CD4-positive, alpha-beta T cell treated with Interleukin-2 at 100 ng/mL for 4 hours (primary cell): ENCODE measurements at places on chromosomes 1 and 21.

GRCh38 chr1:59903141-59903754 lies 23.3 kb downstream of the CYP2J2 start:
- DNase-seq, result no peak

DNA sequence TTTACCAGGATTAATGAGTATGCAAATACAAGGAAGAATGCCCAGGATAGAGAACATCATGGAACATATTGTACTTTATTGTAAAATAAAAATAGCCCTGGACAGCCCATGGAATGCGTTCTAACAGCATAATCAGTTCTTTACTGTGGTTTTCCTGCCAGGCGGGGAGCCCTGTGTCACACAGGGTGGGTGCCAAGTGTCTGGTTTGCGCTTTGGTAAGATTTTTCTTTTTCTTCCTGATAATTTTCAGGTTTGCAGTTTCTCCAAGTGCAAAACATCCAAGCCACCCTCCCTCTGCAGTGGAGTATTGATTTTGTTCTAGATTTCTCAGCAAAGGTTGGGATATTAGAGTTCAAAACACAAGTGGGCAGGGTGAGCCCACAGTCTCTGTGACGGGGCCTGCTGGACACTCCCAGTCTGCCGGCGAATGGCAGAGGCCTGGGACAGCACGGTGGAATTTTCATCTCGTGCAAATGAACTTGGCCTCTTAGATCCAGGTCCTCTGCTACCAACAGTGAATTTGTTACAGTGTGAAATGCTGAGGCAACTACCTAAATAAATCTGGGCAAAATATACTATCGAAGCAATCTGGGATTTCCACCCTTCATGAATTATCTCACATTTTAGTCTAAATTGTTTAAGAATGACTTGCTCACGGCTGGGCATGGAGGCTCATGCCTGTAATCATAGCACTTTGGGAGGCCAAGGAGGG lies 15.6 kb upstream of the KCNJ15 start:
- DNase-seq, result no peak

- DNase-seq, result peak; percentile 39
Measured at GRCh38 chr1:15100121-15100879, 53.2 kb upstream of the TMEM51 start.

- no peak for DNase-seq
Measured at GRCh38 chr1:18701183-18701582, 70.5 kb downstream of the PAX7 start.

- DNase-seq, result no peak
Measured at GRCh38 chr1:7278827-7279765, 492.0 kb upstream of the VAMP3 start.

- DNase-seq, result no peak
Measured at GRCh38 chr1:17447501-17447992, 8.1 kb upstream of the RCC2 start.

- no peak for DNase-seq
Measured at GRCh38 chr1:223653015-223653414, 12.5 kb downstream of the CAPN8 start.

DNA sequence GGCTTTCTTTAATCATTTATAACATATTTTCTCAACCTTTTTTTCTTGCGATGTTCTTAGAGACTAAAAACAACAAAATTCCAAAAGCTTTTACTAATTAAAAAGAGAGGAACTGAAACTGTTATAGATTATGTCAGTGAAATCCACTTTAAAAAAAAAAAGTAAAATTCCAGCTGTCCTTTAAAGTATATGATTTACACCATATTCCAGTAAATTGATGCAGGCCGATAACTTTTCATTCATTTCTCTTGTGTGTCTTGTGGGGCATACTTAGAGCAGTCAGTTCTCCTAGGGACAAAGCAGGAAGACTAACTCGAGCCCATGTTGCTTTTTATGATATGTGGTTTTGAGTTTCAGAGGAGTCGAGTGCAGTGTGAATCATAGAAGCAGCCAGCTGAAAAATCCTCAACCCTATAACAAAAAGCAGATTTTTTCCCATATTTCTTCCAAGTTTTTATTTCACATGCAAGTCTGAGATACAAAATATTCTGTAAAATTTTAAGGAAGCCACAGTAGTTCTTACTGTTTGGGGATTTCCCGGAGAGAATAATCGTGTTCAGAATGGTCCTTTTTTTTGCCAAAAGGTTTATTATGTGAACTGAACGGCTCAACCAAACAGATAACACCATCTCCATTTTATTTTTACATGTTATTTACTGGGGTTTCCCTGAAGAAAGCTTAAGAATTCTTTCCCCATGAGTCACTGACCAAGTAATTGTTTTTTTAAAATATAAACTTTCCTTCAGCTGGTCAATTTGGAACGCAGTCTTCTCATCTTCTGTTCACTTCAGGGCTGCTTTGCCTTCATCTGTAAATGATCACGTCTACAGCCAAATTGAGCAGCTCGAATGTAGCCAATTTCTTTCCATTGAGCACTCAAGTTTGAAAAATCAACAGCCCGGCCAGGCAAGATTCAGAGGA lies 77.0 kb upstream of the C1orf105 start:
- peak; percentile 30 for DNase-seq

DNA sequence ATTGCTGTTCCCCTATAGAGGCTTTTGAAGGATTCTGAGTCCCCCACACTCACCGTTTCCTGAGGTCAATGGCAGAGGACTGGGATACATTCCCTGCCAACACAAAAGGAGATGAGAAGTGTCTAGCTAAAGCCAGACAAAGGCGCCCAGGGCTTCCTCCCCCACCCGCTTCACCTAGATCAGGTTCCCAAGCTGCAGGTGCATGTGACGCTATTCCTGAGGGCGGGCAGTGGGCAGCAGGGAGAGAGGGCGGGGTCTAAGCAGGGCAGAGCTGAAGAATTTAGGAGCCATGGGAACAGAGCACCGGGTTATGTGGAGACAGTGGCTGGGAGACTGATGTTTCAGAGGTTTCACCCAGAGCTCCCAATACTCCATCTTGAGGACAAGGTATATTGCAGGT lies 6.0 kb upstream of the ARHGEF2 start:
- no peak for DNase-seq

DNA sequence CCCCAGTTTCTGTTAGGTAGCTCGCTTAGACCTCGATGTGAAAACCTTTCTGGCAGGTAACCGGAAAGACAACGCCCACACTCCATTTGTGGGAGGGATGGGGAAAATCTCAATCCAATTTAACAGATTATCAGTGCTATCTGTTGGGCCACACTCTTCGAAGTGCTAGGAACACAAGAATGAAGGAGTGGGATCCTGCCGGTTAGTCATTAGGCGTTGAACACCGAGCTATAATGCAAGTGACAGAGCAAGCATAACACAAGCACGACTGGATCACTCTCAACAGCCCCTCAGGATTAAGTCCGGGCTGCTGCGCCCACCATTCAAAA lies 531 bp downstream of the SNIP1 start:
- DNase-seq, result no peak

DNA sequence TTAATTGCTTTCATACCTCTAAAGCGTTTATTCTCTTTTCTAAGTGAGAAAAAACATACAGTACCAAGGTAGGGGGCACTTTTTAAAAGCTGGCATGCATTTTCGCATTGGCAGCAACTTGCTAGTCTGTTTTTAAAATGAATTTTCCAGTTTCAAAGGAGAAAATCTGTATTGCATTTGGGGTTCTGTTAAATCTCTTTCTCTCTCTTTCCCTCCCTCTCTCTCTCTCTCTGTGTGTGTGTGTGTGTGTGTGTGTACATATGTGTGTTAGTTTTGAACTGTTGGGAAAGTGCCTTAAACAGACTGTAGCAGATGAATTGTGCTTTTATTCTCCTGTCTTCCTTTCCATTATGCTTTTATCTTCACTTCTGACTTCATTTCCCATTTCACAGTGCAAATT lies 7.3 kb downstream of the NIBAN1 start:
- DNase-seq, result no peak

DNA sequence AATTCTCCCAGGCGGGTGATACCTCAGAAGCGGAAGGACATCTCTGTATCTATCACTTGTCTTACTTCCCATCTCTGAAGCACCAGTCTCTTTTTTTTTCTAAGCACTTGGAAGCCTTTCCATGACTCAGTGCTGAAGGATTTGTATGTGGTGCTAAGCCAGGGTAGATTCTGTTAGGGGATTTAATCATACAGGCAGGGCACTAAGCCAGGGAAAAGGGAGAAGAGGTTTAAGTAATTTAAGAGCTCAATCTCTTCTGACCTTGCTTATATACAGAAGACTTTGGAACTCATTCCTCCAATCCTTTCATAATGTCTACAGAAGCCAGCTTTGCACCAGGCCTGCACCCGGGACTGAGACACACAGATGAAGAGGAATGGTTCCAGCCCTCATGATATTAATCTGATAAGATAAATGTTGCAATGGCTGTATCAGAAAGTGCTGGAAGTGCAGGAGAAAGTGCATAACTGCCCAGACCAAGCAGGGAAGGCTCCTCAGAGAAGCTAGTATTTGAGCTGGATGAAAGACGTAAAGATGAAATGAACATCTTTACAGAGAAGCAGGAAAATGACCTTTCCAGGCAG lies 11.0 kb downstream of the FAM163A start:
- DNase-seq, result no peak

DNA sequence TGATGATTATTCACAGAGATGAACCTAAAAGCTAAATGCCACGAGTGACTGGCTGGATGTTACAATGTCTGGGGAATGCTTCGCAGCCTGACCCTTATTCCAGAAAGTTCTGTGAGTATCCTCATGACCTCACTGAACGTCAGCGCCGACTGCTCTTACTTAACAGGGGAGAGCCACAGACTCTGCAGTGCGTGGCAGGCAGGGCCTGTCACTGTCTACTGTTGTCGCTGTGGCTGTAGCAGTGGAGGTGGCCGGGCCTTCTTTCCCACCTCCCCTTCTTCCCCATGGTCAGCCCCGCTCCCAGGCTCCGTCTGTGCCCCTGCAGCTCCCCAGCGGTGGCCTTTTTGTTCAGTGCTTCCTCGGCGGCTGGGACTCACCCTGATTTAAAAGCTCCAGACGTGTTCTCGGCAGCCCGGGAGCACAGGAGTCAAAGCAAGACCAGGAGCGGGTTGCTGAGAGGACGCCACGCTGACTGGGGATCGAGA lies 52.2 kb upstream of the TARBP1 start:
- DNase-seq, result no peak

- DNase-seq, result peak; percentile 33
Measured at GRCh38 chr21:44626262-44626661, 631 bp upstream of the KRTAP10-9 start.

- no peak for DNase-seq
Measured at GRCh38 chr1:116491700-116492357, 79.0 kb downstream of the CD58 start.

- no peak for DNase-seq
Measured at GRCh38 chr1:159532922-159533321, 2.9 kb downstream of the OR10J5 start.

- no peak for DNase-seq
Measured at GRCh38 chr1:65623895-65624294, 168.8 kb upstream of the PDE4B start.
